Inflammatory macrophage treated with lipopolysaccharide for 4 hours (primary cell): ENCODE measurements at places on chromosomes 16 and 17.

DNA sequence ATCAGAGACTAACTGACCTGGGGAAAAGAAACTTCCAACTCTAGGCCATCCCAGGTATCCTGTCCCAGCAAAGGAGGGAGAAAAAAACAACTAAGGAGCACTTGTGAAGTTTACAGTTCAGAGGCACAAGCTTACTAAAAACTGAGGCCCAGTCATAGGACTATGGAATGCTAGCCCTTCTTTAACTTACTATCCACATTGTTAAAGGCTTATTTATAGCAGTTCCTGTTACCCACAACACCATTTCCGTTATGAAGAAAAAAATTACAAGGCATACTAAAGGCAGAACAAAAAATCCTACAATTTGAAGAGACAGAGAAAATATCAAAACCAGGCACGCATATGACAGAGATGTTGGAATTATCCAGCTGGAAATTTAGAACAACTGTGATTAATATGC lies 159.1 kb downstream of the CDH11 start:
- no peak for DNase-seq

DNA sequence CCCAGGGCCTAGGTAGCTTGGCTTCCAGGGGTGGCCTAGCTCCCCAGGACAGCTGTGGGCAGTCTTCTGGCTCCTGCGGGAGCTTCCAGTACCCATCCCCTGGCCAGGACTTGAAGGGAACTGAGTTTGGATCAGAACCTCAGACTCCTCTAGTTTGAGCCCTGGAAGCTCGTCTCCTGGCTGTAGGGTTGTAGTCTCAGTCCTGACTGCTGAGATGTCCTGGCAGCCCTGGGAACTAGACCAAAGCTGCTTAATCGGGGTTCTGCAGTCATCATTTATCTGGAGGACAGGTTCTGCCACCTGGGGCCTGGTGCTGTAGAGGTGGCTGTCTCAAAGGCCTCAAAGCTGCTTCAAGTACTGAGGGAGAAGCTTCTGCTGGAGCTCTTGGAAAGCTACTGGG lies 163.7 kb downstream of the WSCD1 start:
- DNase-seq = no peak

DNA sequence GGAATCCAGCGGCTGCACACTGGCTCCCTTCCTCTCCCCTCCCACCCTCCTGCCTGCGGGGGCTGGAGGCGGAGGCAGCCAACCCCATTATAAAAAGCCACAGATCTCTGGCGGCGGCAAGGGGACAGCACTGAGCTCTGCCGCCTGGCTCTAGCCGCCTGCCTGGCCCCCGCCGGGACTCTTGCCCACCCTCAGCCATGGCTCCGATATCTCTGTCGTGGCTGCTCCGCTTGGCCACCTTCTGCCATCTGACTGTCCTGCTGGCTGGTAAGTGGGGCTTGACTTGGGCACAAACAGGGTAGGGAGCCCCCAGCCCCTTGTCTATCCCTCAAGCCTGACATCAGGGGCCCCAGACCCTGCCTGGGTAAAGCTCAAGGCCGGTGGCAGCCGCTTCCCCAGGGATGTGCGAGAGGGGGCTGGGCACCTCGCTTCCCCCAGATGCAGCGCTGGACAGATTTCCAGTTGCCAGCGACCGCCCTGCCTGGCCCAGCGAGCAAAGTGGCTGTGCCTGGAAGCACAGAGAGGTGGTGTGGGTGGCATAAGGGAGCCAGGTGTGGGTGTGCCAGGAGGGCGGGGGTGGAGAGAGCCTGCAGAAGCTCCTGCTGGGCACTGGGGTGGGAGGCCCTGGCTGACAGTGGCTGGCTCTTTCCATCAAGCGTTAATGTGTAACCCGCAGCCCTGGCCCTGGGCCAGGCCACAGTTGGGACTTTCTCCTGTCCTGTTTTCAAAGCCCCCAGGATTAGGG lies at the start of gene CX3CL1:
TSS of gene CX3CL1 (plus strand) at position 119 of the 745 bp plus-strand sequence. CDS start at position 198, 79 bp downstream.
- DNase-seq = no peak

DNA sequence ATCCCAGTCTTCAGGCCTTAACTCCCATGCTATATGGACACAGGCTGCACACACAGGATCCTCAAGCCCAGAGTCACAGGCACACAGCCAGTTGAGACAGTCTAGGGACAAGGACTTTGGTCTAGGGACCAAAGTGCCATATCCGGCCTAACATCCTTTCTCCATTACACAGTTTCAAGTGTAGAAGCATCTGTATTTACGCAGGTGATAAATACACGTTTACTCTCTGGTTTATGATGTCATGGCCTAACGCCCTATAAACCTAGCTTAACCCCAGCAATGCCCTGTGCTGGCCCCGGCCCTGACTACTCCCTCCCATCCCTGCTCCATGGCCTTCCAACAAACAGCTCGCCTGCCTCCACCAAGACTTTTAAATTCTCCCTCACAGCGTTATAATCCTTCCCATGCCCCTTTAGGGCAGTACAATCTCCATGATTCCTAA lies 17.1 kb downstream of the CUEDC1 start:
- no peak for DNase-seq

DNA sequence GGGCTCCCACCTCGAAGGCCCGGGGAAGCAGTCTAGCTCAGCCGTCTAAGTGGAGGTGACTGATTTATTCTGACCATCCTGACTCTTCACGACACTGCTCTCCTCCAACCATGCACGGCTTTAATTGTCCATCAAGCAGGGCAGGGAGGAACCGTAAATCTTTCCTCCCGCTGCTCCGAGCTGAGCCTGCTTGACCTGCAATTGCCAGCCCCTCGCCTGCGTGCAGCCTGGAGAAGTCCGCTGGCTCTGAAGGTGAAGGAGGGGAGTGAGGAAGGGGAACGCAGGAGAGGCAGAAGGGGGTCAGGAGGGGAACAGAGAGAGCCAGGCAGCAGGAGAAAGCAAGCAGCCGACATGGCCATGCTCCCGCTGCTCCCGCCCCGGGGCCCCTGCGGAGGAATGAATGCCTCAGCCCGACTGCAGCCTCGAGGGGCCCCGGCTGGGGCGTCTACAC lies 10.1 kb downstream of the RBFOX3 start:
- DNase-seq = no peak

DNA sequence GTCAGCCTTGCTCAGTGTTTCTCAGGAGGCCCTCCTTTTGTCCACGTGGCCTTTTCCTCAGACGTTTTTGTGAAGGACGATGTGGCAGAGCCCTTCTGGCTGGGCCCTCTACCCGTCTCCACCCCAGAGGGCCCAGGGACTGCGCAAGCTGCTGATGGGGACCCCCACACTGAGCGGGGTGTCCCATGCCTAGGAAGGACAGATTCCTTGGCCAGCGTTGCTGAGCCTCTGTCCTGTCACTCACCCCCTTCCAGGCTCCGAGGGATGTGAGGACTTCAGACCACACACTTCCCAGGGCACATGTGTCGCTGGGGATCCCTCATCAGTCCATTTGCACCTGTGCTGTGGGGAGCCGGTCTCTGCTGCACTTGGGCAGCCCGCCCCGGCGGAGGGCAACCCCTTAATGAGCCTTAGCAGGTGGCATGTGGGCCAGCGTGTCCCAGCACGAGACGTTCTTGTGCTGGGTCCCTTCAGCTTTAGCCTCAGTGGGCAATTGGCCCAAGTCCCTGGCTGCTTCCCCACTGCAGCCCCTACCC lies 48.3 kb downstream of the NT5M start:
- DNase-seq = no peak

DNA sequence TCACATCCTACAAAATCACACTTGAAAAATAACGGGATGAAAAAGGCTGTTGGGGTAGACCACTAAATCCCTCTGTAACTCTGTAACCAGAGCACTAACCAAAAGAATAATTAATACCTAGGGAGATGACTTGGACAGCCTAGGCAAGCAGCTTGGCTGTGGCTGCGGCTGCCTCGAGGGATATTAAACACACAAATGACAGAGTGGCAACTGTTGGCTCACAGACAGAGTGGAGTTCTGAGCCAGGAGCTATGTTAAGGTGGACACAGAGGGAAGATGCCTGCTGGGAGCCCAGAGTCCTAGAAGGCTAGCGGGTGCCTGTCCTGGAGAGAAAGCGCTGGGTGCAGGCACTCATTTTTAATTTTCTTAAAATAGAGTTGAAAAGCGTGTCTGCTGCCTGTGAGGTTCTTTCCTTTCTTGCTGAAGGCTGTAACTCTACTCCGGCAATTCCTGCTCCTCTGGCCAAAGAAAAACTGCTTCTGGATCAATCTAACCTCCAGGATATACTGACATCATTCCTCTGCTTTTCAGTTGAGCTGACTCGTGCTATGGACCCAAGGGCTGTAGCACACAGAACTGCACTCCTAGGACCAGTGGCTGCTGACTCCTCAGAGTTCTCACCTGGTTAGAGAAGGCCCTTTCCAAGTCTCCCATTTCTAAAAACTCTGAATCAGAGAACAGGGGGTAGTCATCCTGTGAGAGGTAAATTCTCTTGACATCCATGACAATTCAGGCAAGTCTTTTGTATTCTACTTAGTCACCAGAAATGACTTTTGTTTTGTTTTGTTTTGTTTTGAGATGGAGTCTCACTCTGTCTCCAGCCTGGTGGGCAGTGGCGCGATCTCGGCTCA lies 147.9 kb downstream of the STX8 start:
- no peak for DNase-seq

DNA sequence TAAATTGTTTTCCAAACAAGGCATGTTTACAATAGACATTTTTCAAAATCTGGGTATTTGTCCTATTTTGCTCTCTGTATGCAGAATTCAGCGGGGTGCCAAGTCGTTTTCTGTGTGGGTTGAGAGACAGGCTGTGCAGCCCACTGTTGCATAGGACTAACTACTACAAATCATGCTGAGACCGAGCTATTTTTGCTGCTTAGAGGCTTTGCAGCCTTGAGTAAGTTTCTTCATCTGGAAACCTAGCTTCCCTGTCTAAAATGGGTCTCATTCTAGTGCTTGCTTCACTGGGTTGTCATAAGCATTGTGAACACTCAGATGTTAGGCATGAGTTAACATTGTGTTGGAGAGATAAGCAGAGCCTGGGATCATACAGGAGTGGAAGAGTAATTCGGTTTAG lies 1.3 kb downstream of the PRPSAP2 start:
- peak; percentile 66 for DNase-seq
